ENCODE measurements at places on chromosomes 16 and 17.

GRCh38 chr17:55818451-55819375, 67.9 kb downstream of the PCTP start:
- DNase-seq: no peak

GRCh38 chr17:63984236-63984635, 11.5 kb upstream of the SCN4A start:
- DNase-seq: peak; percentile 85

GRCh38 chr16:21186326-21186691, 25.1 kb downstream of the ZP2 start:
- no peak for DNase-seq

DNA sequence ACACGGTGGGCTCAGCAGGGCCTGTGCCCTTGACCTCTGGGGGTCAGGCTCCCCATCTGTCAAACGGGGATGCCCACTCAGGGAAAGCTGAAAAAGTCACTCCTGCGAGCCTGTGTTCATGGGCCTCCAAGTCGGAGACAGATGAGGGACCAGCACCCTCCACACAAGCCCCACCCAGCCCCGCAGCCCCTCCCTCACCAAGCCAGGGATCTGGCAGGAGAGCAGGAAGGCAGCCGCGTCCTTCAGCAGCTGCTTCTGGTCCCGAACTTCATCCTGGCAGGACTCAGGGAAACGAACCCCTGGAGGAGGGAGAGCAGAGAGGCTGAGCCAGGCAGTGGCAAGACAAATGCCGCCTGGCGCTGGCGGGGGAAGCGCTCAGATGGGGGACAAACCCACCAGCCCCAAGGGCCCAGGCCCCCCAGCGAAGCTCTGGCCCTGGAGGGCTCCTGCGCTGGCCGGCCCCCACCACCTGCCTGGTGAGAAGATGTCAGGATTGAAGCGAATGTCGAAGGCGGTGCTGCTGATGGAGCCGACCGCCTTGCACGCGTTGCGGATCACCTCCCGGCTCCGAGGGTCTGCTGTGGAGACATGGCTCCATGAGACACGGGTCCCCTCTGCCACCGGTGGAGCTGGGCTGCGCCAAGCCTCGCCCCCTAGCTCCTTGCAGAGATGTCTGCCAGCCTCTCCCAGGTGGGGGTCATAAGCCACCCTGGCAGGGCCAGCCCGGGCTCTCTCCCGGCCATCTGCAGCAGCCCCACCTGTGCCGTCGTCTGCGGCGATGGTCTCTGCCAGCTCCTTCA, 15.4 kb downstream of the CLUH start:
- DNase-seq: no peak

- DNase-seq: no peak
Observed at GRCh38 chr17:55435408-55435807, 13.8 kb upstream of the MMD start.

DNA sequence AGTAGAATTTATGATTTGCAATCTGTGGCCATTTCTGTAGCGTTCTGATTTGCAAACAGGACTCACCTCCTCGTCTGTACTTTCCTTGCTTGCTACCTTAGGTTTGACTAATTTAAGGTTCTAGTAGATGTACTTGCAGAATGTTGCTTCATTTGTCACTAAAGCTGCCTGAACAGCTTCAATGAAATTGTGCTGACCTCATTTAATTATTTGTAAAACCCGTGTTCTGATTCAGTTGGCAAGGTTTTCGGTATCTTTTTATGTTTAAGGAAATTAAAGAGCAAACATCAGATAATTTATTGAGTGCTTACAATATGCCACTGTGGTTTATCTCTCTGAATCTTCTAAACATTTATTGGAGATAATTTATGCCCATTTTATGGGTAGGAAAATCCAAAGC, 284.9 kb upstream of the EEF2KMT start:
- no peak for DNase-seq

DNA sequence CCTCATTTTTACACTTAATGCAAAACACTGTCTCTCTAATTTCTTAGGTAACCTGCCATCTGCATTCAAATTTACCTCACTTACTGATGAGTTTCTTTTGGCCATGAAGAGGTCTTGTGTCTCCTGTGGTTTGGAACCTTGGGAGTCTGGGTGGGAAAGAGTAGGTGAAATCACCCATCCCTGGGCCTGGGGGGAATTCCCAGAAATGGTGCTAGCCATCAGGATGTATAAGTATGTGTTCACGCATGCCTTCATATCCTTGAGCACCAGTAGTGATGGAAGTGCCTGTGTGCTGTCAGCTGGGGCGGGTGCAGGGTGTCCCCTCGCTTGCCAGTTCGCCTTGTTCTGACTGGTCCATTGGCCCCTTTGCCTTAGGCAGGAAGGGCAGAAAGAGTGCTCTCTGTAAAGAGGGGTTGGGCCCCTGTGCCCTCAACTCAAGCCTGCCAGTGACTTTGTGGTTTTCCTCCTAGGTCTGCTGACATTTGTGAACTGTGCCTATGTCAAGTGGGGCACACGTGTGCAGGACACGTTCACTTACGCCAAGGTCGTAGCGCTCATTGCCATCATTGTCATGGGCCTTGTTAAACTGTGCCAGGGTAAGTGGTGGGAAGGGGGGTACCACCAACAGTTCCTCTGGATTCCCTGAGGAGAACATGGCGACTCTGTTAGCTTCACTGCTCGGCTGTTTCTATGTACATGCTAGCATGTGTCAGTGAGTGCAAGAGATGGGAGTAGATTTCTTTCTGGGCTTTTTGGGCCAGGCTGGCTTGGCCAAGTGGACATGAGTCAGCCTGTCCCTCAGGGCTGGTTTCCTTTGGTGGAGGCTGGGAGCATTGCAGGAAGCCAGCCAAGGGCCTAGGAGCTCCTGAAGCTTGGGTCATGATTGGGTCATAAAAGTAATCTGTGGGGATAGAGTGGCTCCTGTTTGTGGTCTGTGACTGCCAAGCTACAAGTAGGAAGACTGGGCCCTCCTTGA, 23.2 kb downstream of the SLC7A6OS start:
- peak; percentile 93 for DNase-seq

- no peak for DNase-seq
Observed at GRCh38 chr16:24023621-24024020, 187.8 kb downstream of the PRKCB start.

- peak; percentile 56 for DNase-seq
Observed at GRCh38 chr17:58352596-58353388, 791 bp upstream of the SUPT4H1 start.

DNA sequence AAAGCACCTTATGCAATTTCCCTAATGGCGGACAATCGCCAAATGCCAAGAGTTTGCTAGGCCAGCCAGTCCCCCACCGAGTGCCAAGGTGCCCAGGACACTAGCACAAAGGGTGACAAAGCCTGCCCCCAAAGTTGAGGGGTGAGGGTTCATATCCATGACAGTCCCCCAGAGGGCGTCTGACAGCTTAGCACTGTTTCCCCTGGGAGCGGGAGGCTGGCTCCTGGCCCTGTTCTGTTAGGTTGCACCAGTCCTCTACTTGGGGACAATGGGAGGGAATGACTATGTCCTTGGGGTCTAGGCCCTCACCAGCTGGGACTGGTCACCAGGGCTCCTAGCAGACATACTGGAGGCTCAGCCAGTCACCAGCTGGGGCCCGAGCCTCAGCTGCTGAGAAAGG, 66.9 kb downstream of the MYO18A start:
- DNase-seq: no peak

GRCh38 chr17:7136266-7136877, 21.8 kb upstream of the ASGR2 start:
- DNase-seq: peak; percentile 66

- no peak for DNase-seq
Observed at GRCh38 chr16:28543072-28543471, 4.3 kb upstream of the NUPR1 start.

DNA sequence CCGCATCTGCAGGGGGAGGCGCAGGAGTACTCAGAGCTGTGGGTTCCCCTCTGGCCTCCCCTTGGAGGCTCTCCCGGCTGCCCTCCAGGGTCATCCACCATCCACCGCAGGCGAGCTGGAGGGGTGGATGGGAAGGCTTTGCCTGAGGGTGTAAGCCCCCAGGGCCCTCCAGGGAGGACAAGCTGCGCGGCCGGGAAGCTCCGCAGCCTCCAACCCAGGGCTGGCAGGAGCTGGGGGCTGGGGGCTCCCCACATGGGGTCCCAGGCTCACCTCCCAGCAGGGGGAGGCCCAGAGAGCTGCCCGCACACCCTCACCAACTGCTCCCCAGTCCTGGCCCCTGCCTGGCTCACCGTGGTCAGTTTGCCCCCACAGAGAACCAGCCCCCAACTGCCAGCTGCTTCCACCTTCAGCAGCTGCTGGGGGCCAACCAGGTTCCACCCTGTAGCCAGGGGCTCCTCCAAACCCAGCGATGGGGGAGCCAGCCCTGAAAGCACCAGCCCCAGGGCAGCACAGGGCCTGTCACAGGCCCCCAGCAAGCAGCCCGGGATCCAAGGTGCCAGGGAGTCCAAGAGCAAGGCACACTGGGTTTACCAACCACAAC, 19.8 kb upstream of the CHMP6 start:
- no peak for DNase-seq
